Naive B cell (primary cell): ENCODE measurements at places on chromosomes 7 and 10.

GRCh38 chr10:68599771-68600040 is 39.6 kb downstream of the TET1 start:
- no peak for DNase-seq

DNA sequence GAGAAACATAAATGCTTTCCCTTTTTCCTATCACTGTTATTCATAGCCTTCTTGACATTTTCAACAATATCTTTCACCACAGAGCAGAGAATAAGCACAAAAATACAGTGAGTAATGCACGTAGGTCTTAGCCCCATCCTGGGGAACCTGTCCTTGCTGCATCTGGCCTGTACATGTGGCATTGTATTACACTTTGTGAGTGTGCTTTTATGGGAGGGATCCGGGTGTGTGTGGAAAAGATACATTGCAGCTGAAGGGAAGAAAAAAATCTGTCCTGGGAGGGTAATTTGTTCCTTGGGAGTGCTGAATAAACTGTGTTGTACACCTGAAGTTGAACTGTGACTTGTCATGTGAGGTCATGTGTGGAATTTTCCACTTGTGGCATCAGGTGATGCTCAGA is 422.7 kb upstream of the LRGUK start:
- DNase-seq, result no peak

DNA sequence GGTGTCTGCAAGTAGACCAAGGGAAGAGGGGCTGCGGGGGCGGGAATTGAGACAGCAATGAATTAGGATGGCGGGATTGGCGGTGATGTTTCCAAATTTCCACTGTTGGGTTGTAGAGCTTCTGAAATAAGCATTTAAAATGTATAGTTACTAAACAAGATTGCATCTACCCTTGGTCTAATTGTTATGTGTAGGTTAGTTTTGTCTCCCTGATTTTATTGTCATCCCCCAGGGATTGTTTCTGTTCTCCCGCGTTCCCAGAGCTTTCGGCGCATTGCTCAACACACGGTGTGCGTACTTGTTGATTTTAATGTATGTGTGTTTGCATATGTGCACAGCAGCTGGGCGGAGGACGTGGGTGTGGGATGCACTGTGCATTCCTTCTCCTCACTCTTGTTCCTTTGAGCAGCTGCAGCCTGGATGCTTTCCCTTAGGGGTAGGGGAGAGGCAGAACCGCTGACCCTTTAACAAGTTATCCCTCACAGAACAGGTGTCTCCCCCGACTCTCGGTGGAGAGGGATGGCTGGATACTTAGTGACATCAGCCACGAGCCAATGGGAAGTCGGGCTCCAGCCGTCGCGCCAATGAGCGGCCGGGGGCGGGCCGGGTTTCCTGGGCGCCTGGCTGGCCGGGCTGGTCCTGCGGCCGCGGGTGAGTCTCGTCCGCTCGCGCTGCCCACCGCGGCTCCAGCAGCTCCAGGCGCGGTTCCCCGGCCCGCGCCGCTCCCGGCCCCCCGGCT is at the start of gene TSPAN33:
Gene TSPAN33, plus strand, starts transcription at position 613 of the 739 bp plus-strand sequence. CDS start 274 bp downstream, outside the sequence.
- DNase-seq, result peak; percentile 76

DNA sequence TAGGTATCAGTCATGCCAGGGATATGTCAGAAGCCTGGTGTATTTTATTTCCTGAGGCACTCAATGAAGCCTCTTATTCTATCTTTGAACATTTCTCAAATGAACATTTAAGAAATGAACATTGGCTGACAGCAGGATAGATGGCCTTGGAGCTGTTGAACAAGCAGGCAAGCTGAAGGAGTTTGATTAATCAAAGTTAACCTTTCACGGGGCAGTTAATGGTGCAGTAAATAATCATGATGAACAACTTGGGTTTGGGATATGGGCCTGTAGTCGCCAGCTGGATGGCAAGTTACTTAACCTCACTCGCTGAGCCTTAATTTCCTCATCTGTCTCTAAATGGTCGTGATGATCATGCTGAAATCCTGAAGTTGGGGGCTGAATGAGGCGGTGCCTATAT is 333.0 kb downstream of the SFMBT2 start:
- DNase-seq, result no peak

DNA sequence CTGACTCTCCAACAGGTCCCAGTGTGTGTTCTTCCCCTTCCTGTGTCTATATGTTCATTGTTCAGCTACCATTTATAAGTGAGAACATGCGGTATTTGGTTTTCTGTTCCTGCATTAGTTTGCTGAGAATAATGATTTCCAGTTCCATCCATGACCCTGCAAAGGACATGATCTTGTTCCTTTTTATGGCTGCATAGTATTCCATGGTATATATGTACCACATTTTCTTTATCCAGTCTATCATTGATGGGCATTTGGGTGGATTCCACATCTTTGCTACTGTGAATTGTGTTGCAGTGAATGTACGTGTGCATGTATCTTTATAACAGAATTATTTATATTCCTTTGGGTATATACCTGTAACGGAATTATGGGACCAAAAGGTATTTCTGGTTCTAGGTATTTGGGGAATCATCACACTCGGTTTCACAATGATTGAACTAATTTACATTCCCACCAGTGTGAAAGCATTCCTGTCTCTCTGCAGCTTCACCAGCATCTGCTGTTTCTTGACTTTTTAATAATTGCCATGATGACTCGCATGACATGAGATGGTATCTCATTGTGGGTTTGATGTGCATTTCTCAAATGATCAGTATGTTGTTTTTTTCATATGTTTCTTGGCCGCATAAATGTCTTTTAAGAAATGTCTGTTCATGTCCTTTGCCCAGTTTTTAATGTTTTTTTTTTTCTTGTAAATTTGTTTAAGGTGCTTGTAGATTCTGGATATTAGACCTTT is 60.2 kb downstream of the LSMEM1 start:
- no peak for DNase-seq

GRCh38 chr10:71780156-71780555 is 6.8 kb upstream of the VSIR start:
- no peak for DNase-seq

DNA sequence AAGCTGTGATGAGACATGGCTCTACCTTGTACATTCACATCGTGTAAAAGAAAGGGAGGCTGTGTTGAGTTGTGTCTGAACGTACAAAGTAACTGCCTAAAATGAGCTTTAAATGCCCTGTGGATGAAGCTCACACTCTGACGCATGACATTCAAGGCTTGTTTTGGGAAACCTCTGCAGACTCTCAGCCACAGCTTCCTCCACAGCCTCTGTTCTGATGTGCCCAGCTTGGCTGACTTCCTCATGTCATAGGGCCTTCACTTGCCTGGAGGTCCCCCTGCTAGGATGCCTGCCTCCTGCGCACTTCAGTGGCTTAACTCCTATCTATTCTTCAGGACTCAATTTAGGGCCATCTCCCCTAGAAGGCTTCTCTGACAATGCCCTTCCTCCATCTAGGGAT is 230.0 kb upstream of the HABP2 start:
- DNase-seq, result peak; percentile 28

DNA sequence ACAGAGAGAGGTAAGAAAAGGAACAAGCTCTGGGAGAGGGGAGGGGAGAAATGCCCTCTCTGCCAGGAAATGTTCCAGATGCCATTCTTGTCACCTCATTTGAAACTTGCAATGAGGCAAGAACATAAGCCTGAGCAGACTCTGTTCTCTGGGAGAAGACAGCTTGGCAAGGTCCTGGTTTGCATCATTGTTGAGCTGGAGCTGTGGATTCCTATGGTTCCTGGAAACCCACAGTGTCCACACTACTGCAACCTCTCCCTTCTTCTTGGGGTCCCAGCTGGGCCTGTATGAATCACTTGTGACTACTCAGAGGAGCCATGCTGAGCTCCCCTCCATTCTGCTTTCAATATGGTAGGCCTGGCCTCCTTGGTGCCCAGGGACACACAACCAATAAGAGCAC is 60.8 kb upstream of the HECTD2 start:
- DNase-seq, result no peak

GRCh38 chr10:76469675-76470074 is 1038.3 kb downstream of the LRMDA start:
- no peak for DNase-seq

DNA sequence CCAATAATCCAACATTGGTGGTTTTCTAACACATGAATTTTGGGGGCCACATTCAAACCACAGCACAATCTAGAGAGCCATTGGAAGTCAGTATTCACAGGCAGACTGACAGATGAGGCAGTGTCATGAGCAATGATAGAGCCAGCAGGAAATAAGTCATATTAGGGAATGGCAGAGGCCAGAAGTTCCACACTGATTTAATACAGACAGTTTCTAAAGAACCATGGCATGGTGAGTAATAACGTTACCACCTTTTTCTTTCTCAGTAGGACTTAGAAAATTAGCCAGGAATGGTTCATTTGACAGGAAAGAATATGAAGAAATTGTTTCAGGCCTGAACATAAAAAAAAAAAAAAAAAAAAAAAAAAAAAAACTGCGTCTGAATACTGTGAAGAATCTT is 210.3 kb downstream of the GPAM start:
- DNase-seq, result no peak

DNA sequence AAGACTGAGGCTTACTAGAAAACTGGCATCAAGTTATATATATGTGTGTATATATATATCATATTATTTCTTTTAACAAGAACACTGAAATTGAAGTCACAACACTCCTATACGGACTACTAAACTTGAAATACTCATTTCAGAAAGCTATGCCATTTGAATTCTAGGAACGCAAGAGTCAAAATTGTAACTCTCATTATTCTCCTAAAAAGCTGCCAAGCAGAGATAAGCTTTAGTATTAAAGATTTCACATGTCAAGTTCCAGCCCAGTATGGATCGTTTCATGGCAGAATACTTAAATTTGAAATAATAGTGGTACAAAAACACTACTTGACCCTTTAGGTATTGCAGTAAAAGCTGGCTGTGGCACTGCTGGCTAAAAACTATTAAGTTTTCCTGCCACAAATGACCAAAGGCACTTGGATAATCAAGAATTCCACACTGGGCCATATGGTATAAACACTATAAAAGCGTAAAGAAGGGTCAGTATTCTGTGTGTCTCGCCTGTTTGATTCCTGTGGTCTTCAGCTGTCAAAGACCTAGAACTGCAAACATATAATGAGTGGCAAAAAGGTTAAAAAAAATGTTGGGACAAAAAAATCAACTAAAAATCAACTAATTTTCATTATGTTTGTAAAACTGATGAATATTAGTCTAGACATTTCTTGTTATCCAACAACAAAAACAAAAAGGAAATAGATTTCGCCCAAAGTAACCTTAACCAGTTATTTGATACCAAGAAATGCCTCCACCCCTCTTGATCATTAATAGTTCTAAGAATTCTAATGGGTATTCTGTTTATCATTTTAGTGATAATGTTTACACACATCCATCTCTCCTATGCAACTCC is 2.4 kb downstream of the CCDC71L start:
- DNase-seq, result no peak

DNA sequence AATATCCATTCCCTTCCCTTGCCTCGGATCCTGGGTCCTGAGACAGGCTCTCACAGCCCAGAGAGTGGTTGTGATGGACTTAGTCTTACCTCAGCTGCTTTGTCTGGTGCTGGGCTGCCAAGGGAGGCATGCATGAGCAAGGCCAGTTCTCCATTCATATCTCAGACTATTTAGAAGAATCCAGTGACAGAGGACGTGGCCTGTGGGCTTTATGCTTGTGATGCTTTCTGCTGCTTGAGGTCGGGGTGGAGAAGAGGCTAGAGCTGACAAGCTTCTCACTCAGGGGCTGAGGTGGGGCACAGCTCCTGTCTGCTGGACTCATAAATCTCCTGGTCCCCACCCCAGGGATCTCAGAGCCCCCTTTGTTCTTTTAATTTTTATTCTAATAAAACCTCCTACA is 66.8 kb downstream of the DNAJC12 start:
- DNase-seq, result no peak

- no peak for DNase-seq
Observed at GRCh38 chr7:114405427-114405826, 9.2 kb upstream of the FOXP2 start.

- no peak for DNase-seq
Observed at GRCh38 chr7:100867776-100868485, 744 bp downstream of the TRIP6 start.

- no peak for DNase-seq
Observed at GRCh38 chr10:3954615-3955014, 169.6 kb upstream of the KLF6 start.

DNA sequence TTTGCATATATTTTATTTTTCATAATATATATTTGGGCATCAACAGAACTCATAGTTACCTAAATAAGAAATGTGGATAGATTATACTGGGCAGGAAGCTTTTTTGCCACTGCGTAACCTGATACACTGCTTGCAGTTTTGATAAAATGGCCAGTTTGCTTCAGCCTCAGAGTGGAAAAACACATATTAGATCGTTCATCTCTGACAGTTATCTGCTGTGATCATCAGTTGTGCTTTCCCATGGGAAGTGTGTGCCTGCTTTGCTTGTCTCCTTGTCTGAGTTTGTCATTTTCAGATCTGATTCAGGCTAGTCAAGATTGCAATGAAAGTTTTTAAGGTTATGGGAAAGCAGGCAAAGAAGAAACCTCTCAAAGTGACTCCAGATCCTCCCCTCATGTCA is 54.0 kb downstream of the ADAM12 start:
- DNase-seq, result no peak

- no peak for DNase-seq
Observed at GRCh38 chr10:42646687-42647640, 8.6 kb upstream of the ZNF33B start.

DNA sequence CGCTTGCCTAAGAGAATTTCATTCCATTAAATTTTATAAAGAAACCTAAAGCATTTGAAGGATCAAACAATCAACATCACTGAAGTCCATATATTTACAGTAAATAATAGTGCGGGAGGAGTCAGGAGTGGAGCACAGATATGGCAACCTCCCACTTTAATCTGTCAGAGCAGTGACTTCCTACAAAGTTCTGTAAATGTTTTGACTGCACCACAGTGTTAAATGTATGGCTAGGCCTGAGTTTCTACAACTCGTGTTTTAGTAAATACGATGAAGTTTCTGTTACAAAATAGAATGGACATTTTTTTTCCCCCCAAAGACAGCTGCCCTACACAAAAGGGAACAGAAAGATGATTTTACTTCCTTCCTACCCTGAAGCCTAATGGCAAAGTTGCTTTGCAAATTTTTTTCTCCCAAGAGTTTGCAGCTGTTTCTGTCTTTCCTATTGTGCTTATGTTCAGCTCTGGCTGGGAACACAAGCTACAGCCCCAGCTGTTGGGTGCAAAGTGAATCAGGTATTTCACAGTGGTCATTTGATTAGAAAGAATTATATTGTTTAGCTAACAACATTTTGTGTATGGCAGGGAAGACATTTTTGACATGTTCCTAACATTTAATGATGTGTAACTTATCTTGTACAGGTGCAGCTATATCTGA is 62.1 kb downstream of the MET start:
- DNase-seq, result no peak

GRCh38 chr7:77415476-77415822 is 700 bp downstream of the GSAP start:
- peak; percentile 72 for DNase-seq
